Progenitor cell of endocrine pancreas (in vitro differentiated cells): ENCODE measurements at places on chromosomes 1 and 21.

DNA sequence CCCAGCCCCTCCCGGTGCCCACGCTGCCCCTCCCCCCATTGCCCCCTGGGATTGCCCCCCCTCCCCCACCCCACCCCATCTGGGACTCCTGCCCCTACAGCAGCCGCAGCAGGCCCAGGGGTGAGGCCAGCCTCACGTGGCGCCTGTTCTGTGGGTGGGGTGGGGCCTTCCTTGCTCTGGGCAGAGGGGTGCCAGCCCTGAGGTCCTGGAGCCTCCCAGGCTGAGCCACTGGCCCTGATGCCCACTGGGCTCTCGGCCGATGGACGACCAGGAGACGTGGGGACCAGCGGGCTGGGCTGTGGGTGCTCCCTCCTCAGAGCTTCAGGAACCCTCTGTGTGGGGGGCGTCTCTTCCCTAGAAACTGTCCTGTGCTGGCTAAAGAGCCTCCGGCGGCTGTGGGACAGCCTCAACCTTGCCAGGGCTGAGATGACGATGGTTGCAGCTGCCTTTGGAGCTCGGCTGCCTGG, 5.8 kb upstream of the C1orf159 start:
- no peak for DNase-seq

DNA sequence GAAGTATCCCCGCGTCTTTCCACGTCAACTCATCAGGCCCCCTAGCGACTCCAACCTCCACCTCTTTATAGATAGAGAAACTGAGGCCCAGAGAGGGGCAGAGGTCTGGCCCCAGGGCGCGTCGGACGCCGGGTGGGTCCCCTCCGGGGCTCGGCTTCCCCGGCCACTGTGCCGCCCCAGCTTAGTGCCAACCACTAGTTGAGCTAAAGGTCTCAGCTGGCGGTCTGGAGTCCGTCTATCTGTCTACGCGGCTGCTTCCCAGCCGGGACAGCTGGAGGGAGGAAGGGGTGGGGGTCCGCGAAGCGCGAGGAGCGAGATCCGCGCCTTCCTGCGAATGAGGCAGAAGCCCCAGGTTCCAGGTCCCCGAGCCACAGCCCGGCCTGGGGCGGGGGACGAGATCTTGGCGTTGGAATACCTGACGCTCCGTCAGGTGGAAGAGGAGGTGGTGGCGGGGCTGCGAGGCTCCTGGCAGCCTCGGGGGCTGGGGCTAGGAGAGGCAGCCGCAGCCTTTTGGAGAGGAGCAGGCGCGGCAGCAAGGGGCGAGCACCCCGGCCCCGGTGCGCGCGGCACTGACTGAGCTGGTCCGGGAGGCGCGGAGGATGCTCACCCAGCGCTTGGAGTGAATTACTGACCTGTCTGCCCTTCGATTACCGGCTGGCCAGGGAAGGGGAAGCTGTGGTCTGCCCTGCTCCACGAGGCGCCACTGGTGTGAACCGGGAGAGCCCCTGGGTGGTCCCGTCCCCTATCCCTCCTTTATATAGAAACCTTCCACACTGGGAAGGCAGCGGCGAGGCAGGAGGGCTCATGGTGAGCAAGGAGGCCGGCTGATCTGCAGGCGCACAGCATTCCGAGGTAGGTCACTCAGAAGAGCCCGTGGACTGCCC, 937 bp downstream of the PODN start:
- no peak for DNase-seq

DNA sequence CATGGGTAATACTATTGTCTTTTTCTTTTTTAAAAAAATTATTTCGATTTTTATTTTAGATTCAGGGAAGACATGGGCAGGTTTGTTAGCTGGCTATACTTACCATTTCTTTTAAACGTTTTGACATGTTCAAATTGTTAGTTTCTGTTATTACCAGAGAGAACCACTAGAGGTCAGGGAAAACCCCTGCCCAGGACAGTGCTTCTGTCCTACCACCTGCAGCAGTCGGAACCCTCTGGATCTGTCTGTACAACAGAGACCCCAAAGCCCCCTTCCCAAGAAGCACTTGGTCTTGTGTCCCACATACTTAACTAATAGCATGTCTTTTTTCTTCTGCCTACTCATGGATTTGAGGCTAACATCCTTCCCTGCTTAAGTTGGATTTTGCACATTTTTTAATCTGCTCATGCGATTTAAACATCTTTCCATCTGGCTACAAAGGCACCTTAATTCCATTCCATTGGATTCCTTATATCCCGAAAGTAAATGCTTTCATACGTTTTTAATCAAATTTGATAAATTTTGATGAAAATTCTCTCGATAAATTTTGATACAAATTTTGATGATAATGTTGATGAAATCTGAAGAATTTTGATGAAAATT, 10.0 kb upstream of the C1orf115 start:
- no peak for DNase-seq

GRCh38 chr1:162954824-162955223, 93.8 kb upstream of the CCDC190 start:
- no peak for DNase-seq

DNA sequence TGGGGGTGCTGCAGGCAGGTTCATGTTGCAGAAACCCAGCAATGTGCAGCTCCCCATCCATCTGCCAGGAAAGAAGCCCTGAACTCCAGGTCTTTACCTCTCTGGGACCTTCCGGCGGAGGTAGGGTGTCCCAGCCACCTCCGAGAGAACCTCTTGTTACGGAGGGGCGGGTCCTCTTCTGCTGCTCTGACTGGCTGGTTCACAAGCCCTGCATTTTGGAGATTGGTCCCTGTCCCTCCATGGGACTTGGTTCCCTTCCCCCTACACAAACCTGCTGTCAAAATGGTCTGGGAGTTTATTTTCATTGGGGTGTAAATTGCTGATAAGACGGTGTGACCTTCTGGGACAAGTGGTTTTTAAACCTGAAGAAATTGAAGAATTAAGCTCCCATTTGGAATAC, 8.0 kb upstream of the CELSR2 start:
- DNase-seq: no peak

GRCh38 chr1:76759950-76760349, 107.3 kb upstream of the ST6GALNAC5 start:
- no peak for DNase-seq

DNA sequence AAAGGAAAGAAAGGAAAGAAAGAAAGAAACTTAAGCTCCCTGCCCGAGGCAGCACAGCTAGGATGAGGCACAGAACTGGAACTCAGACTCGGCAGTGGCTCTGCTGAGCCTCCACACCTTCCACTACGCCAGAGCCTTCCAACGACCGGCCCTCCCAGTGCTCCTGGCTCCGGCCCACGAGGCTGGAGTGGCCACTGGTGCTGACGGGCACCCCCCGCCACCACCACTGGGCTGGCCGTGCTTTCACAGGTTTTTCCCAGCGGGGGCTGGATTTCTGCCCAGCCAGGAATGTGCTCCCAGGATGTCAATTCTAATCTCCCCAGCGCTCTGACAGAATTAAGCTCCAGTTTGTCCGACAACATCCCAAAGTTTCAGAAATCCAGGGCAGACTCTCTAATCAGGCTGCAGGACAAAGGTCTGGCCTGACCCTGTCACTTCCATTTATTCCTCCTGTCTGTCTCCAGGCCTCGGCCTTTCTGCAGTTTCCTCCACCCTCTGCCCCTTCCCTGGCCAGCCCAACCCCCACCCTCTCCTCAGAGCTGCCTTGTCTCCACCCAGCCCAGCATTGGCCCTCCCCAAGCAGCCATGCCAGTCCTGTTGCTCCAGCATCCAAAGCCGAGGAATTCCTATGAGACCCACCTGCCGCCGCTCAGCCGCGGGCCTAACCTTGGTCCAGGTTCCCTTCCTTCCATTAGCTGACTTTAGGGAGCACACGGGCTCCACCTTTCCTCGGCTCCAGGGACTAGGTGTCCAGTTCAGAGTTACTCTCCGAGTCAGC, 81.9 kb downstream of the CASZ1 start:
- DNase-seq: no peak

- no peak for DNase-seq
These were observed 5.7 kb downstream of the SMG5 start for GRCh38 chr1:156276966-156277381.

DNA sequence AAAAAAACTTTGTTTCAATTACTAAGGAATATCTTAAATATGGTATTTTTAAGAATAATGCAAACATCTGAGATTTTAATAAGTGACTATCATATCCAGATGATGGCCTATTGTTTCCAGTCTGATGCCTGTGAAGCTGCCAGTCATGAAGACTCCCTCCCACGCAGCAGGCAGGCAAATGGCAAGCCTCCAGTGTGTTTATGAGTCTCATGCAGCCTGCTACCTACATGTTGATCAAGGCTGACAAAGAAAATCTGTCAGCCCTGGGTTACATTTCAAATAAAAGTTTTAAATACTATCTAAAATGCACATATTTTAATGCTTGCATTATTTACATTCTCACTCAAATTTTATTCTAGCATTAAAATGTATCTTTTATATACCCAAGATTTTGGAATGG, 137.6 kb upstream of the RNPC3 start:
- no peak for DNase-seq

- DNase-seq: no peak
These were observed 185.5 kb upstream of the NFIA start for GRCh38 chr1:60896701-60897363.

GRCh38 chr1:844472-845026, 79.2 kb upstream of the SAMD11 start:
- DNase-seq: no peak

GRCh38 chr1:236860101-236860500, 65.0 kb downstream of the MTR start:
- DNase-seq: no peak

GRCh38 chr1:117671781-117672501, 66.1 kb downstream of the TENT5C start:
- DNase-seq: no peak

DNA sequence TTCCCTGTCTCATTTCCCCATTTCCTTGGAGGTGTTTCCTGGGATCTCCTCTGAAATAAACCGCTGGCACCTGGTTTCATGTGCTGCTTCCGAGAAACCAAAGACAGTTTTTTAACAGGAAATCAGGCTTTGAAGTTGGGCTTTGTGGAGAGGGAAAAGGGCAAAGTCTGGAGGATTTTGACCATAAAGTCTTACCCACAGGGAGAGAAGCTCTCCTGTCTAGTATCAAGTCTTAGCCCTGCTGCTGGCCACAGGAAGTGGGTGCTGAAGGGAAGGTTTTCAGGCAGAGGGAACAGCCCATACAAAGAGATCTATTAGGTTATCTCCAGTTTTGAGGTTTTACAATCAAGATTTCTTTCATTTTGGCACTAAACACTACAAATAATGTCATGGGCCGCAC, 29.3 kb downstream of the SLC5A9 start:
- no peak for DNase-seq

DNA sequence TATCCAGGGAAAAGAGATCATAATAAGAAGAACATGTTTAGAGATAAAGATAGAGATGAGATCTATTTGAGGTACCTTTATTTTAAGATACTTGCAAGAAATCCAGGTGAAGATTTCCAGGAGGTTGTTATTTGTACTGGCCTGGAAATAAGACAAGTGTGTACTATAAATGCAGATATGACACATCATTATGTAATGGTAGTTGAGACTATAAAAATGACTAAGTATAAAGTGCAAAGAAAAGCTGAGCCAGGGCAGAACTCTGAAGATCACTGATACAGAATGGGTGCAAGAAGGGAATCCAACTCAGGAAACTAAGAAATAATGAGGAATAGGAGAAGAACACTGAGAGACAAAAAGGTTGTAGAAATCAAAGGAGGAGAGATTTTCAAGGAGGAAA, 378.2 kb upstream of the PBX1 start:
- DNase-seq: no peak

DNA sequence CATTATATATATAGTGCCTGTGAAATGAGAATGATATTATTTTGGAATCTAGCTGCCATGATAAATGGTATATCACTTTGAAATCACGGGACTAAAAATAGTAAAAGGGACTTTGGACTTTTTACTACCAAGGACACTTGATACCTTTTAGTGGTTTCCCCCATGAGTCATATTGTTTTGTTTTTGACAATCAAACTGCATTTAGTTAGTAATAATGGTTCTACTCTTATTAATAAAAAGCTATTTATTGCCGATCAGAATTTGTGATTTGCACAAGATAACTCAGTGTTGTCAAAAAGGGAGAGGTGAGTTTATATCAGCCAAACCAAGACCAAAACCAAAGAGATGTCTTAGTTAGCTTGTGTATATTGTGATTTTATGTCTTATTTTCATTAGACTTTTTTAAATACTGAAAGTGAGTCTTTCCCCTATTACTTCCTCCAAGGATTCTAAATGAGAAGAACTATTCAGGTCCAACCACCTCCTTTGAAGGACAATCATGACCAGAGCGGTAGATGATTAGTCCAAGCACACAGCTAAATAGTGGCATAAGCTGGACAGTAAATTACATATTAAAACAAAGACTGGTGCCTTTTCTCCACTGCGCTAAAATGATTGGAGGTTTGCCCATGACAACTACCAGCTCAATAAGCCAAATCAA, 281.7 kb upstream of the ESRRG start:
- DNase-seq: no peak

DNA sequence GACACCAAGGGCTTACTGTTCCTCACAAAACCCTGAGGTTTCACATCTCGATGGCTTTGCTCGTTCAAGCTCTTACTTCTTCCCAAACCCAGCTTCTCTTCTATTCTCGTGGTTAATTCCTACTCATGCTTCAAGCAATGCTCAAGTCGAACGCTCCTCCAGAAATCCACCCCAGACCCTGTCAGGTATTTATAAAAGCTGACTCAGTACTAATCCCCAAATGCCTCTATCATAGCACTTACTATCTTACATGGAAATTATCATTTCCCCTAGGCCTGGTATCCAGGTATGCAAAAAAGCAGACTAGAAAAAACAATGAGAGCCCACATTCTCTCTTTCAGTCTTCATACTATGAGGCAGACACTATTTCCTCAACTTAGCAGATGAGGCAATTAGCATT, 6.3 kb downstream of the EBNA1BP2 start:
- DNase-seq: no peak

- DNase-seq: no peak
These were observed 26.6 kb downstream of the ATF6 start for GRCh38 chr1:161792740-161793139.

DNA sequence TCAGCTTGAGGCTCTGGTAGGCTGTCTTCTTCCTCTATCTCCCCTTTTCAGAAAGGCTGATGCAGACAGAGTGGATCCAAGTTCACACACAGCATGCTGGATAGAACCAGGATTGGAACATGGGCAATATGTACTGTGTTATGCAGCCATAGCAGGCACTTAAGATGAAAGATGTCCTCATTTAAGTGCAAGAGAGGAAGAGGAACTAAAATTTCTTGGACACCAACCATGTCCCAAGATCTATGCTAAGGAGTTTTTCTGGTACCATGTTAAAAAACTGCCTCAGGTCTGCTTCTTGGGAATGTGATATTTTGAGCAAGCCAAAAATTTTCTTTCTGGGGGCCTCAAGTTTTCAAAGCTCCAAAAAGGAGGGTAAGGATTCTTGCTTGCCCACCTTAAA, 1.2 kb downstream of the SDHB start:
- DNase-seq: no peak

GRCh38 chr1:4108758-4109627, 208.9 kb upstream of the C1orf174 start:
- DNase-seq: no peak

GRCh38 chr1:224509907-224510306, 75.3 kb upstream of the WDR26 start:
- DNase-seq: no peak

- DNase-seq: no peak
These were observed 789.3 kb downstream of the USP25 start for GRCh38 chr21:16519036-16519435.
